ENCODE measurements at places on chromosomes 7 and 10.
A peak's percentile ranks its signal among the peaks of the same experiment; 100 is the strongest.

DNA sequence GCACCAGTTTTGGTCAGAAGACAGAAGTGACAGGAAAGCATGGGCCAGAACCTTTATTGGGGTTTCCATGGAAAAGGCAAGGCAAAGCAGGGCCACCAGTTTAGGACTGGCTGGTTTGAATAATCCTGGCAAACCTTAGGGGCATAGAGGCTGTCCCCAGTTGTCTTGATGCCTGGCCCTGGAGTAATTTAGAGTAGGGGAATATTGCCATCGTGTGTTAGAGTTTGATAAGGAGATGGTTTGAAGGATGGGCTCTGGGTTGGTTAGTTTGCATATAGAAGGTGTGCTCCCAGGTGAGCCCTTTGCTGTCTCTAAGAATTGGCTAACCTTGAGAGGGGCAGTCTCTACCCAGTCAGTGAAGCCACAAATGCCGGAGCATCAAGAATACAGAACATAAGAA, 79.6 kb downstream of the ZNF777 start:
- DNase-seq: peak; percentile 30

DNA sequence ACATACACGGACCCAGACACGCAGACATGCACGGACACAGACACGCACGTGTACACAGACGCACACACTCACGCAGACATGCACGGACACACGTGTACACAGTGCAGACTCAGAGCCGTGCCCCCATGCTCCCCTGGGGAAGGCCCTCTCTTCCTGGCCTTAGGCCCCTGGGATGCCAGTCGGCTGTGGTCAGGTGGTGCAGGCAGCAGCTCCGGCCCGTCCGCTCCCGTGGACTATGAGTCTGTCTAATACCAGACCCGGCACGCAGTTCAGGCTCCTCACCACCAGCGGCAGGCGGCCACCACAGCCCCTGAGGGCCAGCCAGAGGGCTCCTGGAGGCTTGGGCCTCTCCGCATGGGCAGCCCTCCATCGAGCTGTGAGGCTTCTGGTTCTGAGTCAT, 52.0 kb upstream of the NKX6-2 start:
- DNase-seq: no peak

GRCh38 chr10:84818961-84819360, 490.6 kb downstream of the CCSER2 start:
- no peak for DNase-seq

GRCh38 chr10:64261092-64261491, 739.9 kb downstream of the REEP3 start:
- no peak for DNase-seq

- no peak for DNase-seq
Measured at GRCh38 chr7:85638394-85638793, 451.5 kb upstream of the SEMA3D start.

- DNase-seq: no peak
Measured at GRCh38 chr10:37960591-37961137, 15.8 kb downstream of the ZNF25 start.

DNA sequence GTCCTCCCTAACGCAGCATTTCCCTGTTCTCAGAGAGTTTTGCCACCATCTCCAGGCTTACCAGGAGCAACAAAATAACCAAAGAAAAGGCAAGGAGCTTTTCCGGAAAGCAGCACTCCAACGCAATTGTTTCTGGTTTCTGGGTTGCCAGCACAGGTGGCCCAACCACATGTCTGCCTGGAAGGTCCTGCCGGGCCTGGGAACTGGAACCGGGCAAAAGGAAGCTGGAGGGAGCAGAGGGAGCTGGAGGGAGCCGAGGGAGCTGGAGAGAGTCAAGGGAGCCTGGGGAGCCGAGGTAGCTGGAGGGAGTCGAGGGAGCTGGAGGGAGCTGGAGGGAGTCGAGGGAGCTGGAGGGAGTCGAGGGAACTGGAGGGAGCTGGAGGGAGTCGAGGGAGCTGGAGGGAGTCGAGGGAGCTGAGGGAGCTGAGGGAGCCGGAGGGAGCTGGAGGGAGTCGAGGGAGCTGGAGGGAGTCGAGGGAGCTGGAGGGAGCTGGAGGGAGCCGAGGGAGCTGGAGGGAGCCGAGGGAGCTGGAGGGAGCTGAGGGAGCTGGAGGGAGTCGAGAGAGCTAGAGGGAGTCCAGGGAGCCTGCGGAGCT, 54.6 kb downstream of the STK32C start:
- DNase-seq: no peak

- peak; percentile 92 for DNase-seq
Measured at GRCh38 chr7:97104719-97105238, 12.7 kb upstream of the SDHAF3 start.

DNA sequence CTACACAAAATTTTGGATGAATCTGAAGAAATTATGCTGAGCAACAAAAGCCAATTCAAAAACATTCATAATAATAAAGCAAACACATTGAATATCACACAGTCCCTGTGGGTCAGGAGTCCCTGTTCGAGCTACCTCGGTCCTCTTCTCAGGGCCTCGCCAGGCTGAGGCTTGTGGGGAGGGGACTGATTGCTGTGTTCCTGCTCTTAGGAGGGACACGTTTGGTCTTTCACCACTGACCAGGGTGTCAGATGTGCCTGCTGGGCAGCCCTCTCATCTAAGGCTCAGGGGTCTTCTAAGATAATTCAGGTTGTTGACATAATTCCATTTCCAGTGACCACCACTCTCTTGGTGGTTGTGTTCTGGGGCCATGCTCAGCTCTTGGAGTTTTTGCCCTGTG, 233.8 kb upstream of the PPP2R2D start:
- DNase-seq: no peak

DNA sequence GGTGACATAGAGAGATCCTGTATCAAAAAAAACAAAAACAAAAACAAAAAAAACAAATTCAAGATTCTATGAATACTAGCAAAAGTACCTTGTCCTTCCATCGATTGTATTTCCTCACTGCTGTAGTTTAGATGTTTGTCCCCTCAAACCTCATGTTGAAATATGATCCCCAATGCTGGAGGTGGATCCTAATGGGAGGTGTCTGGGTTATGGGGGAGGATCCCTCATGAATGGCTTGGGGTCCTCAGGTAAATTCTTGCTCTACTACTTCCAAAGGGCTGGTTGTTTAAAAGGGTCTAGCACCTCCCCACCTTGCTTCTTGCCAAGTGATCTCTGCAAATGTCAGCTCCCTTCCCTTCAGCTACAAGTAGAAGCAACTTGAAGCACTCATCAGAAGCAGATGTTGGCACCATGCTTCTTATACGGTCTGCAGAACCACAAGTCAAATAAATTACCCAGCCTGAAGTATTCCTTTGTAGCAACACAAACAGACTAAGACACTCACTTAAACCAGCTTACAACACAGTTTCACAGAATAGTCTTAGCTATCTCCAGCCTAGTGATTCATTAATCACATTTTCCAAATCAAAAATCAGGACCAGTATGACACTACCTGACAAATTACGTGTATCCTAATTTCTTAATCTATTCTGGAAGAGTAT, 20.7 kb downstream of the ABI1 start:
- peak; percentile 30 for DNase-seq

- DNase-seq: no peak
Measured at GRCh38 chr7:46126675-46127300, 205.7 kb upstream of the IGFBP3 start.

DNA sequence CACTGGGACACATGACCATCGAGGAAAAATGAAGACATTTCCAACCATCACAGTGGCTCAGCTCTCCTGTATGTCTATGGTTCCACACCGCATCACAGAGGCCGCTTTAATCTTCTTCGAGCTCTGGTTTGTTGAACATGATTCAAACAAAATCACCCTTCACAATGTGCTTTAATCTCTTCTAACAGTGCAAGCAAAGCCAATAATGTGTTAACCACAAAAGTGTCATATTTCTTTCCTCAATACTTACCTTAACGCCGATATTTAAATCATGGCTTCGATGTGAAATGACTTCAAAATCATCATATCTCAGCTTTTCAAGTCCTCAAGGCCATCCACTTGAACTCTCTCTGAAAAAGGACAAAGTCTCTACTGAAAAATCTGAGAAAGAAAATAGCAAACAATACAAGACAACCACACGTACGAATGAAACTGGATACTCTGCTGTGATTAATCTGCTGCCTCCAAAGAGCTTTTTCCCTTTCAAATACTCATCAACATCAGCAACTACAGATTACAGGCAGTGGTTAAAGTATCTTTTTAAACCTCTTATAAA, 23.0 kb upstream of the SVIL start:
- peak; percentile 10 for DNase-seq

DNA sequence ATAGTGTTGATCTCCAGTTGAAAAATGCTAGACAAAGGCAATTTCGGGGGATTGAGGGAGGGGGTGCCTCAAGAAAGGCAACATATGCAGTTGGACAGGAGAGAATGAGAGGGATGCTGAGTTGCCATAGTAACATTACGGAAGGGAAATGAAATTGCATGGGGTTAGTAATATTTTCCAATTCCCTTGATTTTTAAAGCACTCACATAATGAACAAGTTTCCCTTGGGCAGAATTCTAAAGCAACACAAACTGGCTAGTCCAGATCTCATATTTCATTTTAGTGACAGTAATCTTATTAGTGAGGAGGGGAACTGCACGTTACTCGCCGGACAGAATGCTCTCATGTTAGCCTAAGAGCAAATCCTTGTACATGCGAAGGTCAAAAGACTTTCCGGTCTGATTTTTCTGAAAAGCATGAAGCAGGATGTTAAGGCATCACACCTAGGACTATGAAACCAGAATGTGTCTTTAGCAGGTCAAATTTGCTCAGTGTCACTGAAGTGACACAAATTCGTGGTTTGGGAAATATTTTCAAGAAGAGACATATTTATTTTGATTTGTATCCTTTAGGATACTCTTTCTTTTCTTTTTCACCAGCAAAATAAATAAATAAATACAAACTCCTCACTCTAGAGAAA, 165.5 kb downstream of the ANK3 start:
- no peak for DNase-seq

GRCh38 chr7:134787064-134787463, 7.6 kb downstream of the CALD1 start:
- DNase-seq: no peak

DNA sequence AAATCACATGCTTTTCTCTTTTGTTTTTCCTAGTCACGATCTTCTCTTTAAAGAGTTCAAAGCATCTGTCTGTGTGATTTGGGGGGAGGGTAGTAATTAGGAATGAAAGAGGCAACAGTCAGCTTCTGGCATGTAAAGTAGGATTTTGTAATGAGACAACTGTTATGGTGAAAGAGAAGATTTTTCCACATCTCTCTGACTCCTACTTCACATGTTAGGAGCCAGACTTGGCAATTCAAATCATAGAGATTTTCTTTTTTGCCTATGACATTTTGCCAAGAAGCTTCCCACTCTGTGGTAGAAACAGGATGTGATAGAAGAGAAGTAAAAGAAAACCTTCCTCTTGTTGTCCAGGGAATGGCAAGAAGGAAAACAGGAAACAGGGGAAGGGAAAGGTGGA, 38.3 kb upstream of the KLHL7 start:
- no peak for DNase-seq

- DNase-seq: no peak
Measured at GRCh38 chr10:91955114-91955513, 31.5 kb downstream of the BTAF1 start.

- DNase-seq: no peak
Measured at GRCh38 chr7:96021568-96021967, 249.2 kb downstream of the DYNC1I1 start.

GRCh38 chr7:145957160-145957890, 159.3 kb upstream of the CNTNAP2 start:
- DNase-seq: peak; percentile 58

GRCh38 chr10:75356484-75356883, 45.1 kb downstream of the ZNF503 start:
- no peak for DNase-seq

DNA sequence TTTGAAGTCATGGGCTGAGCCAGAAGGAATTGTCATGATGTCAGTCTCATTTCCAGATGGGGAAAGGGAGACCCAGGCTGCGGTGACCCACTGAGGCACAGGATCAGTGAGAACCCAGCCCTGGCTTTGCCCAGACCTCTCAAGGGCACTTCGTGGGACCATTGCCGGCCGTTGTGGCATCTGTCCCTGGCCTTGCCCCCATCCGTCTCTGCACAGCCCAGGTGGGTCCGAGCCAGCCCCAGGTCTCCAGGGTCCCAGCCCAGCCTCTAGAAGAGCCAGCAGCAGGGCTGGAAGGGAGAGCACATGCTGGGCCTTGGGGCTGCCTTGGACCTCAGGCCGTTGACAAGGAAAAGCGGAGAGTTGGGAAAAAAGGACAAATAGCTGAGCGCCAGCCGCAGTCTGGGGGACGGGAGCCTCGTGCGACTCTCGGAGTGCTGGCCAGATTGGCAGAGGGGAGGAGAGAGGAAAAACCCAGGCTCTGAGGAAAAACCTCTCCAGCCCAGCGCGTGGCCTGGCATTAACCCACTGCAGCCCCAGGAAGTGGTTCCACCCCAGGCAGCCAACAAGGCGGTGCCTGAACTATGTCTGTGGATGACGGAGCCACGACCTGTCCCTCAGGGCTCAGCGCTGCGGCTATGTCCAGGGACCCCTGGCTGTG, 30.2 kb downstream of the GRIFIN start:
- DNase-seq: no peak

DNA sequence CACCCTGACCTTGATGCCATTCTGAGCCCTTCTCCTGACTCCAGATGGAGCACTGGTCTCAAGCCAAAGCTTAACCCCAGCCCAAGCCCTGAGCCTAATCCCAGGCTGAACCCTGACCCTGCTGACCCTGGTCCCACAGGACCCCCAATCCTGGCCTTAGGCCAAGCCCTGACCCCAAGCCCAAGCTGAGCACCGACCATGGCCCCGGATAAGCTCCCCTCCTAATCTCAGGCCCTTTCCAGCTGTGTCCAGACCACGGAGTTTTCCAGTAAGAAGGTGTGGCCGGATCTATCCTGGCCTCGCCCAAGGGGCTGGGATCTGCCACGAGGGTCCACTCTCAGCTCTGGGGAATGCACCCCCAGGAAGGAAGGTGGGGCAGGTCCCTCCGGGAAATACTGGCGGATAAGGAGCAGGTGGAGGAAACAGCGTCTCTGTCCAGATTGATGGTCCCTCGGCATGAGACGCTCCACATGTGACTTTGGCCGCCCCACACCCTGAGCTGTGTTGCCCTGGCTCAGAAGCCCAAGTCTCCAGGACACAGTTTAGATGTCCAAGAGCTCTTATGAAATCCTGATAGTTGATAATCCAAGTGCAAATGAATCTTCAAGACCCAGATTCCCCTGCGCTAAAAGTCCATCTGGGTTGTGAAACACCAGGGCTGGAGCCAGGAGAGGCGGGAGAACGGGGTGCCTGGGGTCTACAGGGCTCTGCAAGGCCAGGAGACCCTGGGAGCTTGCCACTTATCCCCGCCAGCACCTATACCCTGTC, 10.4 kb downstream of the ELN start:
- no peak for DNase-seq

GRCh38 chr10:86107131-86107530, 259.5 kb downstream of the GRID1 start:
- DNase-seq: no peak

GRCh38 chr10:59606551-59606961, 103.1 kb downstream of the SLC16A9 start:
- no peak for DNase-seq

GRCh38 chr10:103155471-103156085, 37.5 kb downstream of the NT5C2 start:
- DNase-seq: peak; percentile 54

DNA sequence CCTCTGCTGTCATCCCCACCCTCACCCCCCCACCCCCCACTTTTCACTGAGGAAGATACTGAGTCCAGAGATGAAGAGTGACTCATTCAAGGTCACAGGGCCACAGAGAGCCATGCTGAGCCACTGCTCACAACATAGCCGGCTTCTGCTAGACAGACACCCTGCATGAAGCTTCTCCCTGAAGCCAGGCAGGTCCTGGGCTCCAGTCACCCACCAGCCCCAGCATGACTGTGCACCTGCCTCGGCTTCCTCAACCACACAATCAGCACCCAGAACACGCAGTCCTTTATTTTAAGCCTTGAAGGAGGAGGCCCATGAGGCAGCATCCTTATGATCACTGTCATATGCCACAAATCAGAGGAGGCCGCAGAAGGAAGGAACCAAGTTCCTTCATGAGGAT, 19.2 kb upstream of the PRKAG2 start:
- no peak for DNase-seq
